Progenitor cell of endocrine pancreas (in vitro differentiated cells): ENCODE measurements at places on chromosomes 3 and 15.

- H3K27me3 ChIP-seq: peaks cover 13% of the 10 kb centered on the region
- H3K27ac ChIP-seq: no peak overlapping the region
- no peak overlapping the region for H3K4me3 ChIP-seq
- H3K36me3 ChIP-seq: no peaks in the 10 kb centered on the region
- no peak for DNase-seq
- H3K4me1 ChIP-seq: no peaks in the 10 kb centered on the region
Measured at GRCh38 chr15:58980351-58980939, 7.0 kb upstream of the RNF111 start.

GRCh38 chr15:64355348-64355943 is 527 bp downstream of the CSNK1G1 start:
- peak; percentile 22 for DNase-seq
- H3K36me3 ChIP-seq: no peaks in the 10 kb centered on the region
- H3K4me3 ChIP-seq: peak overlapping the region; percentile 97
- H3K27me3 ChIP-seq: no peaks in the 10 kb centered on the region
- peak overlapping the region; percentile 95 for H3K27ac ChIP-seq
- peaks cover 14% of the 10 kb centered on the region for H3K4me1 ChIP-seq

- no peaks in the 10 kb centered on the region for H3K36me3 ChIP-seq
- no peaks in the 10 kb centered on the region for H3K27me3 ChIP-seq
- H3K4me3 ChIP-seq: no peak overlapping the region
- no peak overlapping the region for H3K27ac ChIP-seq
Measured at GRCh38 chr3:67292356-67293121, 294.4 kb downstream of the KBTBD8 start.

DNA sequence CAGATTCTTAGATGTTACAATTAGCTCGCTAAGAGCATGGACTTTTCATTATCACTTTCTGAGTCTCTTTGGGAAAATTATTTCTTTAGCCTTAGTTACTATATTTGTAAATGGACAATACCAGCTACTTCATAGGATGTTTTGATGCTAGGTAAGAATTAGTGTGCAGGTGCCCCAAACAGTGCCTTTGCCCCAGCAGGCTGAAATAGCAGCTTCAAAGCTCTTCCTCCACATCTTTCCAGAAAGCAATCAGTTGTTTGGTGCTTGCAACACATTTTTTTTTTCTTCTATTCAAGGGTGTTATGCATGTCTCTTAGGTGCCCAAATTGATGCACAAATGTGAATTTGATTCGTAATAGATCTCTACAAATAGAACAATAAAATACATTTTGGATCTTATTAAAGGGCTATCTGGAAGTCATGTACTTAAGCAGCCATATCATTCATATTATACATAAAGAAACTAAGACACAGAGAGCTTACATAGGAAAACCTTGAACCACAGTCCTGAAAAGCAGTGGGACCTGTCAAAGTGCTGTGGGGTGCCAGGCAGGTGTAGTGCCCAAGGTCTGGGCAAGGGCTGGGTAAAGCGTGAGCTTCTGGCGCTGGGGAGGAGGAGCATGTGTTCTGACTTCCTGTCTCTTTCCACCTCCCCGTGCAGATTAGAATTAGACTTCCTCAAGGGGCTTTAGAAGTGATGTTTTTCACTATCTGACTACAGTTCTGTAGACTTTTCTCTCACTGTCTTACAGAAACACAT is 62.9 kb downstream of the FNDC3B start:
- H3K4me1 ChIP-seq: peaks cover 87% of the 10 kb centered on the region
- DNase-seq: no peak
- peaks cover 3% of the 10 kb centered on the region for H3K36me3 ChIP-seq

DNA sequence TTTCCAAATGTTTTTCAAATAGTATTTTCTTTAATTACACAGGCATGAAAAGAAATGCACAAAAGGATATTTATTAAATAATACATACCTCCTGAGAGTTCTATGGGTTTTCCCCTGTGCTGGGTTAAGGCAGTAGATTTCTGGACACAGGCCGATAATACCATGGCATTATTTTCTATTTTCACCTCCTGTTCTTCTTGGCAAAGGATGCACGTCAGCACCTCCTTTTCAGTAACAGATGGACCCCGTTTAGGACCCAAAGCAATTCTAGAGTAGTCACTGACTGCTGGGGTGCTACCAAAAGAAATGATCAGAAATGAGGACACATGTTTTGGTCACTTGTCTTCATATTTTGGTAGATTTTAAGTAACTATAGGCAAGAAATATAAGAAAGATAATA is 86.4 kb upstream of the TTBK2 start:
- DNase-seq: no peak
- no peak overlapping the region for H3K27ac ChIP-seq
- H3K4me1 ChIP-seq: no peaks in the 10 kb centered on the region
- no peak overlapping the region for H3K4me3 ChIP-seq

GRCh38 chr15:39593071-39593655 is 12.3 kb downstream of the THBS1 start:
- no peak overlapping the region for H3K27ac ChIP-seq
- H3K4me3 ChIP-seq: no peak overlapping the region
- H3K4me1 ChIP-seq: peaks cover 1% of the 10 kb centered on the region
- no peaks in the 10 kb centered on the region for H3K27me3 ChIP-seq
- no peak for DNase-seq

GRCh38 chr3:128408693-128409623 is 57.7 kb downstream of the DNAJB8 start:
- no peak overlapping the region for H3K27ac ChIP-seq
- no peak for DNase-seq
- peaks cover 30% of the 10 kb centered on the region for H3K27me3 ChIP-seq
